Lower leg skin (tissue), 4 donors: ENCODE measurements at places on chromosomes 2 and 18. TPM values are rescaled to one million over a fixed set of nuclear protein-coding genes. Genes with fewer than 3 reads are reported as not detected.

The EVX2 gene
- not detected for total RNA-seq

The C2orf78 gene
- total RNA-seq, result not detected

The HSBP1L1 gene
- total RNA-seq, result 77.3 TPM

The TMX3 gene
- 23.4 TPM for total RNA-seq

The MGAT4A gene
- total RNA-seq, result 14.0 TPM

The RAB12 gene
- total RNA-seq, result 45.9 TPM

The GBX2 gene
- 0.13 TPM for total RNA-seq

The TCF4 gene
- total RNA-seq, result 60.9 TPM

The CCDC178 gene
- total RNA-seq, result 0.39 TPM

The OXER1 gene
- total RNA-seq, result 0.84 TPM

The MLPH gene
- 37.9 TPM for total RNA-seq

The RAB27B gene
- 28.2 TPM for total RNA-seq

The PLGLB2 gene
- 1.7 TPM for total RNA-seq

The INHBB gene
- 31.9 TPM for total RNA-seq

The DLX2 gene
- 0.17 TPM for total RNA-seq

The IL1RL1 gene
- 0.88 TPM for total RNA-seq

The SMAD7 gene
- total RNA-seq, result 21.7 TPM

The ALK gene
- total RNA-seq, result not detected

The PARD3B gene
- total RNA-seq, result 13.5 TPM

The SMYD1 gene
- not detected for total RNA-seq

The SMYD5 gene
- total RNA-seq, result 9.7 TPM

The CDK5R2 gene
- not detected for total RNA-seq
